ENCODE measurements at places on chromosomes 2 and 18.

DNA sequence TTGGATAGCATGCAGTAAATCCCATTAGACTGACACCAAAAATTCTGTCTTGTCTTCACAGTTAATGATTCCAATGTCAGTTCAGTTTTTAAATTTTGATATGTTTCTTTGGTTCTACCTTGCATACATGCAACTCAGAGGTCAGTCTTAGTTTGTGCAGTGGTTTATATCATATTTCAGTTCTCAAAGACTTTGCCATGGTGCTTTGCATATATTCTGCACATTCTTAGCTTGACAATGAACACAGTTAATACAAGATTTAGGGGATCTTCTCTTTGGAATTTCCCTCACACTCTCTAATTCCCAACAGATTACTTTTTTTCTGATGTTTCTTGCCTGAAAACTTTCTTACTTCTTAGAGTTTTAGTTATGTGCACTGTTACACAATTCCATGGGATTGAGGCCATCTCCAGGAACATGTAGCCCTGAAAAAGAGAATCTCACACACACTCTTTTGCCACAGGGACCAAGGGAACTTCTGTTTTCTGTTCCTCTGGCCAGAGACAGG is 17.3 kb downstream of the NOL4 start:
- DNase-seq: no peak

DNA sequence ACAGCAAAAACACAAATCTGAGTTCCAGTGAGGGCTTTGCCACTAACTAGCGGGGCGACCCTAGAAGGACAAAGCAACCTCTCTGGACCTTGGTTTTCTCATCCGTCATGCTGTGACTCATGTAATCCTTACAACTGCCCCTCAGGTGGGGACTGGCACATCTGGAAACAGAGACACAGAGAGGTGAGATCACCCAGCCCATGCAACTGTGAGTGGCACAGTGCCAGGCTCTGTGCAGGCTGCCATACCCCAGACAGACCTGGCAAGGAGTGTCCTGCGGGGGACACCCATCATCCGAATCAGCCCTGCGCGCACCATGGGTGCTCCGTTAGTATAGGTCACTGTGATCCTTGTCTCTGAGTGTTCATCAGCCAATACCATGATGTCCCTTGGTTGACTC is 198.3 kb downstream of the SMAD7 start:
- DNase-seq: no peak

DNA sequence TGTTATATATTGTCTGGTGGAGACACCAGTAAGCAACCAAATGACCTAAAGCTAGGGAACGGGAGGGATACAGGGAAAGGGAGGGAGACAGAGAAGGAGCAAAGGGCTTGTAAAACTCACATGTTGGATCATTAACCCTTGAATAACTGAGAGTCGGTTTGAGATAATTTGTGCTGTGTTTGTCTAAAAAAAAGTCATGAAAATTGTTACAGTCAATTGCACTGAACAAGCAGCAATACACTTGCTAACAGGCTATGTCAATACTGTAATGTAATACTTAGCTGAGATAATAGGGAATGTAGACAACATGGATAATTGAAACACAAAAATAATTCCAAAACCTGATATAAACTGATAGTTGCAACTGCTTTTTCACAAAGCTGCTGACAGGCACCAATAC is 71.3 kb upstream of the ZNF521 start:
- no peak for DNase-seq

- DNase-seq: no peak
Observed at GRCh38 chr2:239152239-239152915, 248.4 kb downstream of the HDAC4 start.

GRCh38 chr2:25188405-25188804 is 20.0 kb upstream of the POMC start:
- no peak for DNase-seq

GRCh38 chr2:223722226-223722625 is 115.2 kb downstream of the AP1S3 start:
- DNase-seq: no peak

- peak; percentile 97 for DNase-seq
Observed at GRCh38 chr2:148020111-148021058, at the start of gene ORC4. Gene ORC4, minus strand, starts transcription at chr2:148020737. Its CDS starts 44,779 bp downstream, at chr2:147975958.

Measured in stimulated activated CD8-positive, alpha-beta memory T cell treated with anti-CD3 and anti-CD28 coated beads, Interleukin-4, amount 100 ng/mL, for 4 hours (primary cell).